ENCODE measurements at places on chromosomes 16 and 17. TPM values are rescaled to one million over a fixed set of nuclear protein-coding genes. Genes with fewer than 3 reads are reported as not detected.

GRCh38 chr16:70638814-70639792, 7.3 kb upstream of the IL34 start:
- no peak for DNase-seq

Gene ICAM2
- total RNA-seq, result 66.7 TPM

GRCh38 chr17:17060930-17061329, 18.7 kb downstream of the MPRIP start:
- no peak for DNase-seq

- DNase-seq, result peak; percentile 35
Measured at GRCh38 chr17:2138318-2138717, 83.4 kb downstream of the HIC1 start.

DNA sequence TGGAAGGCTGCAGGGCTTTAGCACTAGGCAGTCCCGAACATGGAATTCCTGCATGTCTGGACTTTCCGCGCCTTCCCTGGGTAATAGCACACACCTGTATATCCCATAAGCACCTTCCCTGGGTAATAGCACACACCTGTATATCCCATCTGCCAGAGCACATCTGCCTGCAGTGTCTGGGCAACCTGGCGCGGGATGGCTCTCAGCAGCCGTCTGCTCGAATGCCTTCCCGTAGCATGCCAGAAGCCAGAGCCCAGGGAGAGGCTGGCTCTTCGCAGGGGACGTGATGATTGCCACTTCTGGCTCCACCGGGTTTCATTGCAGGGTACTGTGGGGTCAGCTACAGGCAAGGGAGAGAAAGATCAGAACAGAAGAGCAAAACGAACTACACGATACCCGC, 21.3 kb downstream of the MBTPS1 start:
- no peak for DNase-seq

- DNase-seq, result no peak
Measured at GRCh38 chr16:82201351-82201750, 31.3 kb upstream of the MPHOSPH6 start.

Measured in activated CD4-positive, alpha-beta memory T cell treated with anti-CD3 and anti-CD28 coated beads for 36 hours (primary cell).